ENCODE measurements at places on chromosomes 3 and 15. TPM values are rescaled to one million over a fixed set of nuclear protein-coding genes. Genes with fewer than 3 reads are reported as not detected.

Gene TAMM41
- 3.8 TPM for total RNA-seq

Gene ILDR1
- not detected for total RNA-seq

Gene MORC1
- total RNA-seq = 0.36 TPM

Gene KCNAB1
- 1.0 TPM for total RNA-seq

Gene ADAMTS9
- total RNA-seq = 4.5 TPM

Gene MEF2A
- 26.4 TPM for total RNA-seq

Gene ALDH1A3
- total RNA-seq = 12.0 TPM

Gene HDDC3
- total RNA-seq = 11.9 TPM

Gene SLC28A1
- total RNA-seq = not detected

Gene FEZF2
- total RNA-seq = not detected

Gene C2CD4A
- total RNA-seq = not detected

Gene GRAMD1C
- total RNA-seq = 4.2 TPM

Gene MAP1A
- total RNA-seq = 6.5 TPM

Gene LMAN1L
- total RNA-seq = not detected

Gene GP9
- total RNA-seq = not detected

Gene KBTBD8
- total RNA-seq = 0.73 TPM

Gene MYLK
- 7.3 TPM for total RNA-seq

Gene FBLN2
- total RNA-seq = 1.8 TPM

Gene UPK1B
- total RNA-seq = not detected

Gene GPR15
- not detected for total RNA-seq

Gene MYRIP
- total RNA-seq = 0.73 TPM

Gene ANKRD34C
- total RNA-seq = not detected

Gene TERC
- 722 TPM for total RNA-seq

Gene TM2D3
- 34.4 TPM for total RNA-seq

Gene SEC11A
- 74.7 TPM for total RNA-seq

Gene CLDN16
- under 0.01 TPM for total RNA-seq

Gene SAMMSON
- under 0.01 TPM for total RNA-seq

Gene P3H2
- total RNA-seq = under 0.01 TPM

Gene CCR3
- not detected for total RNA-seq

Gene TGM4
- not detected for total RNA-seq

Gene FOXB1
- not detected for total RNA-seq

Gene ACAN
- total RNA-seq = under 0.01 TPM

Gene CCK
- total RNA-seq = not detected

Gene ZNF502
- 2.9 TPM for total RNA-seq

Gene CCDC191
- 2.9 TPM for total RNA-seq

Gene GOLGA8M
- not detected for total RNA-seq

Gene CYP1A1
- total RNA-seq = 5.8 TPM

Gene PODXL2
- 11.3 TPM for total RNA-seq

Gene GAP43
- not detected for total RNA-seq

Gene PLSCR5
- total RNA-seq = not detected

Gene PPARG
- 0.93 TPM for total RNA-seq

Gene GJD2
- not detected for total RNA-seq

Gene HRG
- not detected for total RNA-seq
